ENCODE measurements at places on chromosomes 5 and 9. TPM values are rescaled to one million over a fixed set of nuclear protein-coding genes. Genes with fewer than 3 reads are reported as not detected.

DNA sequence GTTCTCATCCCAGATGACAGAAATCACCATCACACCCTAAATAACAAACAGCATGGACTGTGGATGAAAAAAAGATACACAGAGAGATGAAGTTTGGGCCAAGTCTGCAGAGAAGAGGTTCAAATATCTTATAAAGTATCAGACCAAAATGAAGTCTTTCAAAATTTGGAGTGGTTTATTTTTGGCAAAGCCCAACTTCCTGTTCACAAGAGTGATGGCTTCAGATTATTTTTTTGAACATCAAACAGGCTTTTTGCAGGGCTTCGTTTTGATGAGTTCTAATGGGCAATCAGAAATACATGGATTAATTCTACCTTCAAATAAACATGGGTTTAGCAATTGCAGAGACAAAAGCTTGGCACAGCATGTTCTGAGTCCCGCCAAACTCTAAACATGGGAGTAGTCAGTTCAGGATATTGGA, 378.2 kb upstream of the RPS23 start:
- no peak for DNase-seq

- no peak for DNase-seq
These were observed 63.9 kb downstream of the CDC14B start for GRCh38 chr9:96555567-96556386.

DNA sequence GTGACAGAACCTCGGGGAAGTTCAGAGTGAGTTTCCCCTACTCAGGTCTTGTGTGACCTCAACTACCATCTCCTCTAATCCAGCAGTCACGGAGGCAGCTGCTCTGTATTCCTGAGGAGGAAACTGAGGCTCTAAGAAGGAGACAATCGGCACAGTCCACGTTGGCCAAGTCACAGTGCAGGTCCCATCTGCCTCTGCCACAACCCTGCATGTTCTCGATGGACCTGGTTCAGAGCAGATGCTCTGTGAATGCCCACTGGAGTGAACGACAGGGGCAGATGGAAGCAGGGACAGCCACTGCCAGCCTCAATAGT, 722 bp upstream of the ERGIC1 start:
- no peak for DNase-seq

GRCh38 chr5:119840175-119840574, 210.8 kb downstream of the FAM170A start:
- DNase-seq, result no peak

DNA sequence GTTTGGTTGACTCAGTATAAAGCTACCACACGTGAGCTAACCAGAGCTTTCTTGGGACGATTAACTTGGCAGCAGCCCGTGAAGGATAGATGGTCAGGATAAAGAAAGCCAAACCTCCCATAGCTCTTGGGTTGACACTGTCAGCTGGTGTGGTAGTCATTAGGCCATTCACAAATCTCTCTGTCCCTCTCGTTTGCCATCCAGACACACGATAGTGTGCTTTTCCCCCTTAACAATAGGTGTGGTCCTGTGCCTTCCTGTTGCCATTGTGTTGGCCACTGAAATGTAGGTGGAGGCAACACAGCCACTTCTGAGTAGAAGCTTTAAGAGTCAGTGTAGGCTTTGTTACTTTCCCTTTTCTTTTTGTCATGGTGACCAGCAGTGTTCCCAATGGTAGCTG, 11.7 kb downstream of the OR13J1 start:
- no peak for DNase-seq

GRCh38 chr5:122498163-122498562, 186.1 kb downstream of the SNCAIP start:
- DNase-seq, result no peak

GRCh38 chr5:77867194-77867691, 91.1 kb upstream of the TBCA start:
- DNase-seq, result no peak

DNA sequence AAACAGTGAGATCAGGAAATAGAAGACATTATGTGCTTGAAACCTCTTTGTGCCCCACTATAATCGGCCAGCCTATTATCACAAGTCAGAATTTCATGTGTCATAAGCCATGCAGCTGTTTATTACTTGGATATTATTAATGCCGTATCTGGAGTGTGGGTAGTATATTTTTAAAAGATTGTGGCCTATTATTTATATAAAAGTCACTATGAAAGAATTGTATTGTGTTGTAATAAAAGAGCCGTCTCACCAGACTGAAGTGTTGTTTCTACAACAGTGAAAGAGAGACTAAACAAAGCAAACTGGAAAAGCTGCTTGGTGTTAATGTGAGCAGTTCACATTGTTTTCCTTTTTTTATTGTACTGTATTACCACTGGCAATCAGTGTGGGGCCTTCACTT, 449.1 kb downstream of the PSAT1 start:
- no peak for DNase-seq

- no peak for DNase-seq
These were observed 1642.7 kb upstream of the WWC1 start for GRCh38 chr5:166648736-166649135.

GRCh38 chr5:173457482-173457881, 129.3 kb upstream of the STC2 start:
- DNase-seq, result no peak

GRCh38 chr5:154811653-154812465, 38.5 kb downstream of the FAXDC2 start:
- peak; percentile 54 for DNase-seq

DNA sequence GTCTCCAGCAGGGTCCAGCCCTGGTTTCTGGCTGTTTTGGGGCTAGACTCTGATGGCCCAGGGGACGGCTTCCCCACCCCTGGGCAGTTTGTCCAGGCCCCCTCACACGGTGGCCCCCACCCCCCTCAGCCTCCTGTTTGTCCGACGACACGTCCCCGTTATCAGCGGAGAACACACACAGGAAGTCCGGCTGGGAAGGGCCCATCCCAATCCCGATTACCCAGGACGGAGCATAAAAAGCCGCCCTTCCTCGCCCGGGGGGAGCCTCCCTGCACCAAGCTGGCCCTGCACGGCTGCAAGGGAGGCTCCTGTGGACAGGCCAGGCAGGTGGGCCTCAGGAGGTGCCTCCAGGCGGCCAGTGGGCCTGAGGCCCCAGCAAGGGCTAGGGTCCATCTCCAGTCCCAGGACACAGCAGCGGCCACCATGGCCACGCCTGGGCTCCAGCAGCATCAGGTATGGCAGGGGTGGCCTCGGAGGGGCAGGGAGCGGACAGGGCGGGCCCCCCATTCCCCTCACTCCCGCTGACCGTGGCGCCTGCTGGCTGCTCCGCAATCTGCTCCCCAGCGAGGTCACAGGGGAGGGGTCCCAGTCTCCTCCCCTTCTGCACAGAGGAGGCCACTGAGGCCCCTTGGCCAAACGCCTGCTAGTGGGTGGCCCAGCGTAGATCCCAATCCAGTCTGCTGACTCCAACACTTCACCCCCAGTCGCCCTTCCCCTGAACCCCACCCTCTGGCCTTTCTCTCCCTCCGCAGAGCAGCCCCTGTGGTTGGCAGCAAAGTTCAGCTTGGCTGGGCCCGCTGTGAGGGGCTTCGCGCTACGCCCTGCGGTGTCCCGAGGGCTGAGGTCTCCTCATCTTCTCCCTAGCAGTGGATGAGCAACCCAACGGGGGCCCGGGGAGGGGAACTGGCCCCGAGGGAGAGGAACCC, at the start of gene EGFL7:
EGFL7 (plus strand) TSS at position 261 of the 926 bp plus-strand sequence. CDS start 5,367 bp downstream, outside the sequence.
- no peak for DNase-seq

DNA sequence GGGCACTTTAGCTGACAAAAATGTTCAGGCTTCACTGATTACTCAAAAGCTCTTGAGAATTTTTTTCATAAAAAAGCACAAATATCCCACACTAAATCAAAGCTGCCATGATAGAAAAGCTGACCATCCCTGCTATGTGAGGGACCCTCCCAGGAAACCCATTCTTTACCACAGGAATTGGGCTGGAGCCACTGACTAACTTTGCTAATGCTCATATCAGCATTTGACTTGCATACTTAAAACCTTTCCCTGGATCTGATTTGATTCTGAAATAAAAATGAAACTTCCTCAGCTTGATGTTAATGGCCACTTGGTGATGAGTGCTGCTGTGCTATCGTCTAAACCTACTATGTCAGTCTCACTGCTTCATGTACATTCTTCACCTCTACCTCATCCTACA, 243.6 kb downstream of the PRELID2 start:
- DNase-seq, result no peak

DNA sequence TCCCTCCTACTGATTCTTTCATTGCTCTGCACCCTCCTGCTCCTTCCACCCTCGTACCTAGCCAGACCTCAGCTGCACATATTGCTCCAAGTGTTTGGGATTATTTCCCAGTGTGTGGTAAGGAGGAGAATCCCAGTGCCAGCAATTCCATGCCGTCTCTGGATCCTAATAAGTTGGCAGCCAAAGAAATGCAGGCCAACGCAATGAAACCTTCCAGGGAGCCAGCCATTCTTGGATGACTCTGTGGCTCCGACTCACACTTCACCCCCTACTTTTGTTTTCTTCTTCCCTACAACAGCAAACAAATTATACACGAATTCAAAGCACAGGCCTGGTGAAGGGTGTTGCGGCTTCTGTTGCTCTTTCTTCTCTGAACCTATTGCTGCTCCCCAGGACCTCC, 82.5 kb upstream of the SLC1A3 start:
- no peak for DNase-seq

GRCh38 chr5:89397096-89397495, 514.1 kb upstream of the MEF2C start:
- DNase-seq, result no peak

DNA sequence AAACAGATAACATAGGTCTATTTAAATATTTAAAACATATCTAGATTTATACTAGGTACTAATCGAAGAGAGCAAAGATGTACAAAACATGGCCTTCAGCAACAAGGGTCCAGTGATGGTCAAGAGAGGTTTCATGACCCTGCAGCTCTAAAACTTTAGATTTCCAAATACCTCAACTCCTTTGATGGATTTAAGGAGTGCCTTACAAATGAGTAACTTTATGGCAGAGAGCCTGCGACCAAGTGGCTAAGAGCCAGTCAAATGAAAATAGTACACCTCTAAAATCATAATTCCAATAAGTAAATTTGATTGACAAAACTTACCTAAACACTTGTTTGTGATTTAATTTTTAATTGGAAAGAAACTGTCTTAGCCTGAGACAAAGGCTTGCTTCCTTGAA, 4.7 kb upstream of the SH3RF2 start:
- no peak for DNase-seq

GRCh38 chr5:6785861-6786180, 72.6 kb downstream of the TENT4A start:
- no peak for DNase-seq

DNA sequence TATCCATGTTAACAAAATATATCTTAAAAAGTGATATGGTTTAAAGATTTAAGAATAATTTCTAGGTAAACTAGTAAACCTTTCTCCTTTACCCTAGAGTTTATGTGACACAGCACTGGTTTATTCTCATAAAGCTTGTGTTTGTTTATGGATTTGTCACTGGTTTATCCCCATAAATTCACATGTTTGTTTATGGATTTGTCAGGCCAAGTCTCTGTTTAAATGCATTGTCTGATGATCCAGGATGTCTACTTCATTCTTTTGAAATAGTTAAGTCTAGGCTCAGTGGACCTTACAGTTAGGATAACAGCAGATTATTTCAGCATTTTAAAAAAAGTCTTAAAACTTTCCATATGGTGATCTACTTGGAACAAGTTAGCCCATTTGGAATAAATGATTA, 334.0 kb downstream of the ARRDC3 start:
- DNase-seq, result no peak

The PCDHB7 gene
- 0.62 TPM for polyA plus RNA-seq

The SH3TC2 gene
- 1.6 TPM for polyA plus RNA-seq

The MAST4 gene
- 11.6 TPM for polyA plus RNA-seq

The FOXI1 gene
- not detected for polyA plus RNA-seq

The OR1L4 gene
- not detected for polyA plus RNA-seq

The TYRP1 gene
- polyA plus RNA-seq, result 0.38 TPM

The ZFYVE16 gene
- polyA plus RNA-seq, result 15.8 TPM

The TEX10 gene
- 25.1 TPM for polyA plus RNA-seq

The NKD2 gene
- polyA plus RNA-seq, result not detected

The AIF1L gene
- 0.31 TPM for polyA plus RNA-seq

The TRPM3 gene
- polyA plus RNA-seq, result 0.01 TPM

The AP3B1 gene
- 66.1 TPM for polyA plus RNA-seq

Data from AG04450 (cell line).